ENCODE measurements at places on chromosomes 6 and 20. TPM values are rescaled to one million over a fixed set of nuclear protein-coding genes. Genes with fewer than 3 reads are reported as not detected.

- H3K4me3 ChIP-seq: no peak overlapping the region
- no peak for DNase-seq
- H3K36me3 ChIP-seq: no peaks in the 10 kb centered on the region
- H3K27me3 ChIP-seq: no peaks in the 10 kb centered on the region
- no peaks in the 10 kb centered on the region for H3K4me1 ChIP-seq
- no peak overlapping the region for H3K27ac ChIP-seq
Measured at GRCh38 chr20:62753626-62754025, 42.6 kb upstream of the MRGBP start.

FOXA2 gene
- total RNA-seq: 0.13 TPM

GRCh38 chr6:129730477-129731165 lies 20.6 kb upstream of the ARHGAP18 start:
- no peak overlapping the region for H3K27ac ChIP-seq
- H3K27me3 ChIP-seq: no peaks in the 10 kb centered on the region
- no peaks in the 10 kb centered on the region for H3K36me3 ChIP-seq
- H3K4me3 ChIP-seq: no peak overlapping the region
- H3K4me1 ChIP-seq: no peaks in the 10 kb centered on the region

GSTA2 gene
- total RNA-seq: not detected

GRCh38 chr20:56426026-56426425 lies 14.0 kb downstream of the CASS4 start:
- H3K4me3 ChIP-seq: no peak overlapping the region
- no peaks in the 10 kb centered on the region for H3K27me3 ChIP-seq
- DNase-seq: no peak
- peaks cover 45% of the 10 kb centered on the region for H3K4me1 ChIP-seq

DNA sequence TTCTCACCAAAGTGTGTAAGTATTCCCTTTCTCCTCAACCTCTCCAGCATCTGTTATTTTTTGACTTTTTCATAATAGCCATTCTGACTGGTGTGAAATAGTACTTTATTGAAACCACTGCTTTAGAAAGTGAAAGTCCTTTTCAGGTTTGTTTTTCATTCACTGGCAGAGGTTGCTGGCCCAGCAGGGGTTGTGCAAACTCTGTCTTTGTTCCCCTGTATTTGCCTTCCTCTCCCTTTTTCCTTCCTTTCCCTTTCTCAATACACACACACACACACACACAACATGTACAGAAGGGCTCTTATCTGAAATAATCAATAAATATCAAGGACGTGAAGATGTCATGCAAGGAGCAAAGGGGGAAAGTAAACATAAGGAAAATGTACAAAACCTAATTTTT lies 99.8 kb downstream of the LY86 start:
- no peak overlapping the region for H3K4me3 ChIP-seq
- H3K36me3 ChIP-seq: no peaks in the 10 kb centered on the region
- DNase-seq: no peak
- no peak overlapping the region for H3K27ac ChIP-seq
- no peaks in the 10 kb centered on the region for H3K4me1 ChIP-seq

GRCh38 chr6:109342506-109342905 lies 39.8 kb downstream of the CD164 start:
- no peak for DNase-seq
- H3K27ac ChIP-seq: no peak overlapping the region
- H3K4me3 ChIP-seq: no peak overlapping the region
- no peaks in the 10 kb centered on the region for H3K4me1 ChIP-seq
- no peaks in the 10 kb centered on the region for H3K27me3 ChIP-seq

GRCh38 chr6:79070206-79070825 lies 7.7 kb downstream of the PHIP start:
- H3K36me3 ChIP-seq: no peaks in the 10 kb centered on the region
- H3K4me3 ChIP-seq: no peak overlapping the region
- DNase-seq: no peak

- no peak for DNase-seq
- no peak overlapping the region for H3K4me3 ChIP-seq
- H3K36me3 ChIP-seq: peaks cover 5% of the 10 kb centered on the region
- H3K4me1 ChIP-seq: no peaks in the 10 kb centered on the region
Measured at GRCh38 chr6:142210606-142211005, 63.5 kb downstream of the VTA1 start.

All from T-cell (primary cell).